Caki2 (cell line): ENCODE measurements at places on chromosomes 7 and 10. TPM values are rescaled to one million over a fixed set of nuclear protein-coding genes. Genes with fewer than 3 reads are reported as not detected.

The CTTNBP2 gene
- total RNA-seq, result not detected in 2 replicates

The AOAH gene
- 4.8 TPM in 1 of 2 replicates, not detected in the other for total RNA-seq

The TMEM140 gene
- 0.81 and 0.98 TPM in 2 replicates for total RNA-seq

The OR6B1 gene
- total RNA-seq, result not detected in 2 replicates

The CUZD1 gene
- total RNA-seq, result 2.5 TPM in 1 of 2 replicates, not detected in the other

The KIF11 gene
- 7.4 and 15.1 TPM in 2 replicates for total RNA-seq

The PCLO gene
- 0.88 and 2.0 TPM in 2 replicates for total RNA-seq

The TRPV5 gene
- not detected in 2 replicates for total RNA-seq

The ZNF783 gene
- total RNA-seq, result 2.3 and 5.2 TPM in 2 replicates

The ZNF467 gene
- 0.41 and 1.4 TPM in 2 replicates for total RNA-seq
